ENCODE measurements at places on chromosomes 2 and 18.

DNA sequence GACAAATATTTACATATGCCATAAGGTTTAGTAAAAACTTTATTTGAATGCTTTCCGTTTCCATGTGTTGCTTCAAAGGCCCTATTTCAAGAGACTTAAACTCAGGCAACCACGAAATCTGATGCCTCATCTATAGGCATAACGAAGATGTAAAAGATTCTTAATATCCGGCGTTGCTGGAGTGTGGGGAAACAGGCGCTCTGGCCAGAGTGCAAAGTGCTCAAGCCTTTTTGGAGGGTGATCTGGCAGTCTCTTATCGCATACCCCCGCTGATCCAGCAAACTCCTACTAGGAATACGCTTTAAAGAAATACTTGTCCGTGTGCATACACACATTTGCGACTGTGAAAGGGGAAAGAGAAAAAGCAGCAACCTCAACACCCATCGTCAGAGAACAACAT lies 108.8 kb downstream of the NOL10 start:
- DNase-seq: no peak

DNA sequence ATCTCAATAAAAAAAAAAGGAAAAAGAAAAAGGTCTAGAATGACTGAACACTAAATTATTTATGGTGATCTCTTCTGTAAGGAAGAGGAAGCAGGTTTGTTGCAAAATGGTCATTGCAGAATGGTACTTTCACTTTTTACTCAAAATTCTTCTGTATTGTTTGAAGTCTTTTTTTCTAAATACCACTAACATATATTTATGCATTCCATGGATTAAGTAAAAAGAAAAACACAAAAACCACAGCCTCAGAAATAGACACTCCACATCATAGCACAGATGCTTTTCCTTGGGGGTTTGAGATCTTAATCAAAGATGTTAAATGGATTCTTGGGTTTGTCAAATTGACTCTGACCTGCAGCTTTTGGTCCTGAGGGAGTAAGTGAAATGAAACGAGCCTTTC lies 47.4 kb downstream of the RHOB start:
- DNase-seq: no peak

- no peak for DNase-seq
Observed at GRCh38 chr18:55737781-55738468, 149.9 kb upstream of the TCF4 start.

GRCh38 chr2:170139276-170139967 lies 38.5 kb upstream of the MYO3B start:
- DNase-seq: no peak

- DNase-seq: no peak
Observed at GRCh38 chr2:228352048-228352447, 170.6 kb upstream of the SPHKAP start.

- no peak for DNase-seq
Observed at GRCh38 chr2:134233728-134234136, 20.1 kb upstream of the MGAT5 start.

- DNase-seq: no peak
Observed at GRCh38 chr2:86791573-86791972, 860 bp upstream of the CD8A start.

DNA sequence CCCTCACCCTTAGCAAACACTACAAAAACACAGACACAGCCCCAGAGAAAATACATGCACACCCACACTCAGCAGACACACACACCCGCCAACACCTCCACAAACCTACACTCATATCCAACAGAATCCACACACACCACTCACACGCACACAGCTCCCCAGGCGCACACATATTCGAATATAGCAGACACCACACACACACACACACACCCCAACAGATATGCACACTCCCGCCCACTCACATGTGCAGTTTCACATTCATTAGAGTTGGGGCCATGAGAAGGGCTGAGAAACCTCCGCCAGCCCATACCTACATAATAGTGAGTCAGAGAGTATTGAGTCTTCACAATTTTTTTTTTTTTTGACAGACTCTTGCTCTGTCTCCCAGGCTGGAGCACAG lies 29.4 kb upstream of the NOTO start:
- no peak for DNase-seq

DNA sequence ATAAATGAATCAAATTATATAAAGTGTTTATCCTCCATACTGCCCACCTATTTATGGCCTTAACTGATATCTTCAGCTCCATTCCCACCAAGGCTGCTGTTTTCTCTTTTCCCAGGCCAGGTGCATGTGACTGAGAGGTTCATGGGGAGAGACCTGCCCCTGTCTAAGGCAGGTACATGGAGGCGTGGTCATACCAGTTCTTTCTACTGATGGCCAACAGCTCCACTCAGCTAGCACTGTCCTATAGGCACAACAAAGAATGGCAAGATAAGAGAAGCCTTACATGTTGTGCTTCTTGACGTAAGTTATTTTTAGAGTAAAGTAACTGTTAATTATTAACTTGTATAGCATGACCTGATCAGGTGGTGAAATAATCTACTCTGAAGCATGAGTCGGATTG lies 16.8 kb downstream of the AKAIN1 start:
- DNase-seq: no peak

GRCh38 chr2:151198645-151199044 lies 63.0 kb downstream of the RBM43 start:
- no peak for DNase-seq

GRCh38 chr2:134586326-134586965 lies 132.4 kb downstream of the TMEM163 start:
- no peak for DNase-seq

GRCh38 chr18:8868276-8868675 lies 162.9 kb downstream of the MTCL1 start:
- DNase-seq: no peak

GRCh38 chr2:157743051-157743450 lies 114.4 kb upstream of the ACVR1C start:
- no peak for DNase-seq

DNA sequence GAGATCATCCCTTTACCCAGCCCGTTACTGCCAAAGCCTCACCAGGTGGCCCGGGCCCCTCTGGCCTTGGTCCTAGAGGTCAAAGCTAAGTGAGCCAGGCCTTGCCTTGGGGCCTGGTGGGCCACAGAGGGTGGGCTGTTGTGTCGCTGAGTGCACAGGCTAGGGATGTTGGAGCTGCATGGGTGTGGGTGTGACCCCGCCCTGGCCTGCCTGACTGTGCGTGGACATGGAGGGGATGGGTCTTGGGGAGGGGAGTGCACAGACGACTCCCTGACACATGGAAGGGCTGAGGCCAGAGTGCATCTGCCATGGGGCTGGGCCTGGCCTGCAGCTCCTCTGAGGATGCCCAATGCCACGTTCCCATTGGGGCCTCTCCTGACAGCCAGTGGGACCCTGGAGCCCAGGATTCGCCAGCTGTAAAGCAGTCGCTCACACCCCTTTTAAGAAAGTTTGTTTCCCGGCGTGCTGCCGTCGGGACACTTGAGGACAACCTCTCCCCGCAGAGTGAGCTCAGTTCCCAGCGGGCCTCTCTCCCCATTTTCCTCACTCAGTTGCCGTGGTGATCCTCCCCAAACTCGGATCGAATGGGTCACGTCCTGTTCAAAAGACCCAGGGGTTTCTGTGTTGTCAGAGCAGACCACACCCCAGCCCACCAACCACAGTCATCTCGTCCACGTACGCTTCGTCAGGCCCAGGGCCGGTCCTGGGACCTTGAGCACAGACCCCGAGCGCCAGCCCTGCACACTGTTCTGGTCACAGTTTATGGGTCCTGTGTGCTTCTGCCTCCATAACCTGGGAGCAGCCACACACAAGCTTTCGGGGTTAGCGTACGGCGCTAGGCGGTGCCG lies 93.5 kb downstream of the NFATC1 start:
- DNase-seq: no peak

- DNase-seq: no peak
Observed at GRCh38 chr2:71505086-71505769, 51.9 kb downstream of the DYSF start.

GRCh38 chr2:192087398-192087958 lies 107.3 kb downstream of the TMEFF2 start:
- no peak for DNase-seq

DNA sequence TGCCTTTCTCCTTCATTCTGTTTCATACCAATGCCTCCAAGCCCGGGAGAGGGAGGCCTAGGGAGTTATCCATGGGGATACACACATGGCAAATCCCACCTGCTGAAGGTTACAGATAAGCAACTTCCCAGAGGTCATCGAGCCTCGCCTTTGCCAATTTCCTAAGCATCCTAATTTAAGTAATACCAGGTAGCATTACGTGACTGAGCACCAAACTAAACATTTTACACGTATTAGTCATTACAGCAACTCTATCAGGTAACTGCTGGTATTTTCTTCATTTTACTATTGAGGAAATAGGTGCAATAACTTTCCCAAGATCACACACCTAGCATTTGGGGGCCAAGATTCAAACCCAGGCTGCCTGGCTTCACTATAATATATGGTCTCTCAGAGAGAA lies 30.1 kb upstream of the BZW1 start:
- no peak for DNase-seq

DNA sequence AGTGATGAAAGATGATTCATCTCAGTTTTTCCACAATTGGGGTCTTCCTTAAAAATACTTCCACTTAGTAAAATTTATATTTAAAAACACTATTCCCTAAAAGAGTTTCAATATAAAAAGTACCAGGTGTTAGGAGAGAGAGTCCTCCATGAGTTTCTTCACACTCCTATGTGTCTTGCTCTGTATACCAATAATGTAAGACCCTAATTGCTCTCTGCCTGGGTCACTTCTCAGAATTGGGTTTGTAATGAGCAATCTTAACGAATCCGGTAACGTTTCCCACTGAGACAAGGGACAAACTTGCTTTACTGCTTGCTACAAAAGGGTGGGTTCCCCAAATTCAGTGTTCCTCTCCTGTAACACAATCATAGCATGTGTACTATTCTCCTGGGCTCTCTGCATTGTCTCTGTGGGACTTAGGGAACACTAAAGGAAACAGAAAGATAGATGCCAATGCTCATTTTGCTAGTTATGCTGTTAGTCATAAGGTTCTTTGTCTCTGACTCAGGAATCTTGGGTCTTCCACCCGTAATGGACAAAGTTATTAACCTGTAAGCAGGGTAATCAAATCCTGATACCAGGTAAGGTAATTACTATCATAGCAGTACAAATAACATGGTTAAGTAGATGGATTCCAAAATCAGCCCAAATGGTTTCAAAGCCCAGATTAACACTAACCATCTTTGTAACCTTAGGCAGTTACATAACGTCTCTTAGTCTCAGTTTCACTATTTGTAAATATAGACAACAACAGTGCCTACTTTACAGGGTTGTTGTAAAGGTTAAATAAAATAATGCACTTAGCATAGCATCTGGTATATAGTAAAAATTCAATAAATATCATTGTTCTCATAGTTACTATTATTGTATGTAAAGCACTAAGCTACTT lies 46.3 kb downstream of the ITSN2 start:
- DNase-seq: no peak

DNA sequence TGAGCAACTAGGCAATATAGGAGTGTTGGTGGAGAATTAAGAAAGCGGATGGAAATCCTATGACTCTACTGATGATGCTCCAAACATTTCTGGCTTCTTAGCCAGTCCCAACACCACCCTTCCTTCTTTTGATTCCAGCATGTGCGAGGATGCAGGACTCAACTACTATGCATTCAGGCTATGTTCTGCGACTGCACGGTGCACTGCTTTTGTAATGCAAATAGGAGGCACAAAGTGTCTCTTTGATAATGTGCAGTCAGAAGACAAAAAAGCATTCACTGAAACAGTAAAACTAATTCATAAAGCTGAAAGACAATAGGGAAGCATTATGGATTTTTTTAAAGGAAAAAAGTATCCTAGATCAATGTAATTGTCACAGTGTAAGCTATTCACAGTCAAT lies 106.7 kb downstream of the MEIS1 start:
- peak; percentile 88 for DNase-seq

GRCh38 chr18:60295674-60296073 lies 76.9 kb downstream of the MC4R start:
- DNase-seq: no peak

DNA sequence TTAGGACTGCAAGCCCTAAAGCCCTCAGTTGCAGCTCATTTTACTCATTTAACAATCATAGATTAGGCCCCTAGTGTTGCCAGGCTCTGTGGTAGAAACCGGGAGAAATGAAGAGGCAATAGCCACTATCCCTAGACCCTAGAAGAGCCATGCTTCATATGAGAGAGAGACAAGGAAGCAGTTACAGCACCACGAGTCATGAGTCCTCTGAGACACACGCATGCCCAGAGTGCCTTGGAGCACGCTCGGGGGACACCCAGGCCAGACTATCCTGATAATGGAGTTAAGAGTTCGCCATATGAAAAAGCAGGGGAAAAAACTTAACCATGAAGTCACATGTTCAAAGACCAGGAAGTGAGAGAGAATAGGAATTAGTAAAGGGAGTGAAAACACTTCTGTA lies 321.5 kb upstream of the PKDCC start:
- DNase-seq: no peak

- no peak for DNase-seq
Observed at GRCh38 chr2:171837736-171838135, 56.3 kb downstream of the SLC25A12 start.

GRCh38 chr2:37020212-37020886 lies 54.0 kb upstream of the STRN start:
- no peak for DNase-seq

- no peak for DNase-seq
Observed at GRCh38 chr18:34951625-34952379, 89.4 kb upstream of the MAPRE2 start.

- DNase-seq: no peak
Observed at GRCh38 chr2:109049022-109049421, 60.0 kb upstream of the EDAR start.

DNA sequence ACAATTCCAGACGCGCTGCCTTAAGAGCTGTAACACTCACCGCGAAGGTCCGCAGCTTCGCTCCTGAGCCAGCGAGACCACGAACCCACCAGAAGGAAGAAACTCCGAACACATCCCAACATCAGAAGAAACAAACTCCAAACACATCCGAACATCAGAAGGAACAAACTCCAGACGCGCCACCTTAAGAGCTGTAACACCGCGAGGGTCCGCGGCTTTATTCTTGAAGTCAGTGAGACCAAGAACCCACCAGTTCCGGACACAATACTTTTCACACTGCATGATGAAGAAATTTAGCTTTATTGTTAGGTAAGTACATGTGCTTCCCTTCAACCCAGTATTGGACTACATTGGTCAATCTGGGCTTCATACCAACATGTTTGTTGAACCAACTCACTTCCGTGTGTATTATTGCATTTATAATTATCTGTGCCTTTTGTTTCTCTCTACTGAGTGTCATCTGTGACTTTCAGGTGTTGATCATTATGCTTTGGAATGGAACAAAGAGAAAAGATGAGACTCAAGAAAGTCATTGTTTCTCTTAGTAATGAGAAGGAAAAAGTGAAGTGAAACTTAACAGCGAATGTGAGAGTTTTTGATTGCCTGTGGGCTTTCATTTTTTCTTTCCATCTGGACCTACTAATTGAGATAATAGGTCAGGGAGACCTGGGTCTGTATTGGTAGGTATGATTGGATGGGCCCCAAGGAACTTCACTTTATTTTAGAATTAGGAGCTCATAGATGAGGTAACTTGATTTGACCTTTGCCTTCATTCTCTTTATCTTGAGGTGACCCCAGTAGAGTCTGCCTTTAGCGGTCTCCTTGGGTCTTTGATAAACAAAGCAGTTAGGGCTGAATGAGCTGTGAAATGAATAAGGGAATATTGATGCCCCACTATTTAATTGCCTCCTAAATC lies 76.1 kb upstream of the CAVIN2 start:
- DNase-seq: no peak

- DNase-seq: no peak
Observed at GRCh38 chr2:120231564-120231973, 8.4 kb upstream of the TMEM185B start.

GRCh38 chr2:230657462-230657861 lies 55.2 kb upstream of the CAB39 start:
- DNase-seq: no peak

GRCh38 chr2:55887351-55887750 lies 36.2 kb downstream of the EFEMP1 start:
- DNase-seq: no peak
